ENCODE measurements at places on chromosomes 6 and 20.

DNA sequence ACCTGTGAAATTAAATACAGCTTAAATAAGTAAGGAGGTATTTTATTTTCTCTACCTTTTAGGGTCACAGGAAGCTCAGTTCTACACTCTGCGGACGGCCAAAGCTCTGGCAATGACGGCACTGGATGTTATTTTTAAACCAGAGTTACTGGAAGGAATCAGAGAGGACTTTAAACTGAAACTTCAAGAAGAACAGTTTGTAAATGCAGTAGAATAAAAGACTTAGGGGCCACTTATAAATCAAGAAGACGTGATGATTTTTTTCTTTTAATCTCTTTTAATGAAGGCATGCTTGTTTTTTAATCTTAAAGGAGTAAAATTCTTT lies 16.2 kb downstream of the PM20D2 start:
- no peak for DNase-seq

DNA sequence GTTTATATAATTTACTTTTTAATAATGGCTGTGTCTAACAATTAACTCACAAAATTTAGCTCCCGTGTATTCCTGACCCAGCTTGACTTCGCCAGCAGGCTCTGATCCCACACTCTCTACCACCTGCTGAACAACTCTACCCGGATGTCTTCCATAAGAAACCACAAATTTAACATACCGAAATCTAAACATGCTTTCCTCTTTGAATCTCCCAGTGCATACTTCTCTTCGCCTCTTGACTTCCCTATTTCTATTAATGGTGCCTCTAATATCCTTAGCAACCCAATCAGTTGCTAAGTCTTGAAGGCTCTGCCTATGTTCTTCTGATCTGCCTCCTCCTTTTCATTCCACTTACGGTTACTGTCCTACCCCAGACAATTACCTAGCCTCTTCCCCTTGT lies 4.6 kb upstream of the MYB start:
- DNase-seq = no peak

- no peak for DNase-seq
These were observed 2.0 kb downstream of the FGD2 start for GRCh38 chr6:37007340-37008043.

DNA sequence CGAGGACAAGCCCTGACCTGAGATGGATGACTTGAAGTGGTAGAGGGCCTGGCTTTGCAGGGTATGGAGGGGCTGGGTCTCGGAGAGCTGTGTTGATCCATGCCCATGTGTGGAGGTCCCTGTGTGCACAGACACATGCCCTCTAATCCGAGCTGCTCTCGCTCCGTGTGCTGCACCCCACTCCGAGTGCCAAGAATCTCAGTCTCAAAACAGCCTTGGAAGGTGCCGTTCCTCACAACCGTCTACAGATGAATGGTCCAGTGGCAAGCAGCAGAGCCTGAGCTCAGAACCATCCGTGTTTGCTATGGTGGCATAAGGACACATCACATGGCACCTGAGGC lies 92.4 kb downstream of the RAMACL start:
- DNase-seq = no peak

- DNase-seq = no peak
These were observed 440.0 kb downstream of the HAO1 start for GRCh38 chr20:7500231-7500663.

DNA sequence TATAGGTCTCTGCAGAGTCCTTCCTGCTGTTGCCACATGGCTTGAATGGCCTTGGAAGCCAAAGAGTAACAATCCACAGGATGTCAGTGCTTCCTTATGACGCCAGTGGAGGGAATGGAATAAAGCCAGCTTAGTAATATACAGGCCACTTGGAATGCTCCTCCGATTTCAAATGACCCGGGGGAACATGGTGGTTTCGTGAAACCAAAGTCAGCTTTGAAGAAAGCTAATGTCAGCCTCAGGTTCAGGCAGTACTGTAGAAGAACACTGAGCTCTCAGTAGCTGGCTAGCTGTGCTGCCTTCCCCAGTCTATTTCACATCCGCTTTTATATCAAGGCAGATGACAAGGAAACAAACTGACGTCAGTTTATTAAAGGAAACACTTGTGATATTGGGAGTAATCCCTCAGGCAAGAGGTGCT lies 189.1 kb downstream of the DTNBP1 start:
- DNase-seq = no peak

GRCh38 chr6:90449311-90449710 lies 137.6 kb downstream of the MAP3K7 start:
- DNase-seq = no peak

- no peak for DNase-seq
These were observed 26.1 kb downstream of the FARS2 start for GRCh38 chr6:5287205-5287965.

DNA sequence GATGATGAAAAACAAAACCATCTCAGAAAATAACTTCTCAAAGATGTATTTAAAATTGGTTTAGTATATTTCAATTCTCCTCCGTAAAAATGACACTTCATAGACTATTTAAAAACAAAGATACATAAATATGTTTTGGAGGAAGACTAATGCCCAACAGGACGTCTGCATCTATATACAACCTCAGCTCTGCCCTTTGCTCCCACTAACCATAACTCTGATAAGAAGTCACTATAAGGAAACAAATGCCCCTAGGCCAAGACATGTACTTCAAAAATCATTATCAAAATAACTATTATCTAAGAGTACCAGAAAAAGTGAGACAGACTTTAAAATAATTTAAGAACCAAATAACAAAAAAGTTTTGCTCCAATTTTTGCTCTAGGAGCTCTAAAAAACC lies 23.4 kb downstream of the PLAGL1 start:
- DNase-seq = no peak

- no peak for DNase-seq
These were observed 30.8 kb downstream of the DIDO1 start for GRCh38 chr20:62895539-62895938.

DNA sequence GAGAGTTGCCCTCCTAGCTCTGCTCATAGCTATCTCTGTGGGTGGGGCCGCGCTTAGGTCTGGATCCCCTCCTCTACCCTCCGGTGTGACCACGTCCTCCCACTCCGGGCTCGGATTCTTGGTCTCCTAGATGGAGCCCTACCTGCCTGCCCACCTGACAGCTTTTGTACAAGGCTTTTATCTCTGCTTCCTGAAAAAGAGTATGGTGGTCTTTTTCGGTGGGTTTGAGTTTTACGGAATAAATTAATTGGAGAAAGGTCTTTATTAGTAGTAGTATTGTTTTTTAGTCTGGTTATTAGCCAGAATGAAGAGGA lies 773 bp downstream of the SMAP1 start:
- no peak for DNase-seq

DNA sequence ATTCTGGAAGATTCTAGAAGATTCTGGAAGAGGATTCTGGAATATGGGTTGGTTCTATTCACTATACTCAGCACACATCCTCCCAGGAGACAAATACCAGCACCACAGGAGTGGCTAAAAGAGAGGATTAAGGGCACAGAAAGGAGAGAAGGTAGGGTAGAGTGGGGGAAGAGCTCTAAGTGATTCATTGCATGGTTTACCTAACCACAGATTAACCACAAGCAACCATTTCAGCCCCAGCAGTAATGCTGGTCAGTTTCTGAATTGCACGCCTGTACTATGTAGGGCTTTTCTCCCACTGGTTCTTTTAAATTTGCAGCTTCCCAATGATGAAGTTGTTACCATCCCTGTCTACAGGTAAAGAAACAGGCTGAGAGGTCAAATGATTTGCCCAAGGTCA lies 192.7 kb upstream of the PMEPA1 start:
- no peak for DNase-seq

GRCh38 chr6:84258866-84259265 lies 31.4 kb upstream of the CEP162 start:
- DNase-seq = no peak

- DNase-seq = no peak
These were observed 37.2 kb downstream of the CNKSR3 start for GRCh38 chr6:154473324-154473723.

DNA sequence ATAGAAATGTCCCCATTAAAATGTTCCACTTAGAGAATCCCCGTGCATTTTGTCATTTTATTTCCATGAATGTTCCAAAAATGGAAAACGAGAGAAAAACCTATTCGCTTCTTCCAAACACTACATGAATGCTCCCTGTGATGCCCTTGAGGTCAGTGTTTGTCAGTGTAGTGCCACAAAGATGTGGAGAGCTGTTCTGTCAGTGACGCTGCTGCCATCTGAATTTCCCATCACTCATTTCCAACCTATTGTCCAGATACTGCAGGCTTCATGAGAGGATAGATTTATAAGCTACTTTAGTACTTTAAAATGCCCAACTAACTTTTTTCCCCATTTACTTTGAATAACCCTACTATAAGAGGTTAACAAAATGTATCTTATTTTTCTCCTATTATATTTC lies 335.8 kb downstream of the CDKAL1 start:
- no peak for DNase-seq

GRCh38 chr6:1641343-1641885 lies 31.7 kb downstream of the FOXC1 start:
- DNase-seq = no peak

DNA sequence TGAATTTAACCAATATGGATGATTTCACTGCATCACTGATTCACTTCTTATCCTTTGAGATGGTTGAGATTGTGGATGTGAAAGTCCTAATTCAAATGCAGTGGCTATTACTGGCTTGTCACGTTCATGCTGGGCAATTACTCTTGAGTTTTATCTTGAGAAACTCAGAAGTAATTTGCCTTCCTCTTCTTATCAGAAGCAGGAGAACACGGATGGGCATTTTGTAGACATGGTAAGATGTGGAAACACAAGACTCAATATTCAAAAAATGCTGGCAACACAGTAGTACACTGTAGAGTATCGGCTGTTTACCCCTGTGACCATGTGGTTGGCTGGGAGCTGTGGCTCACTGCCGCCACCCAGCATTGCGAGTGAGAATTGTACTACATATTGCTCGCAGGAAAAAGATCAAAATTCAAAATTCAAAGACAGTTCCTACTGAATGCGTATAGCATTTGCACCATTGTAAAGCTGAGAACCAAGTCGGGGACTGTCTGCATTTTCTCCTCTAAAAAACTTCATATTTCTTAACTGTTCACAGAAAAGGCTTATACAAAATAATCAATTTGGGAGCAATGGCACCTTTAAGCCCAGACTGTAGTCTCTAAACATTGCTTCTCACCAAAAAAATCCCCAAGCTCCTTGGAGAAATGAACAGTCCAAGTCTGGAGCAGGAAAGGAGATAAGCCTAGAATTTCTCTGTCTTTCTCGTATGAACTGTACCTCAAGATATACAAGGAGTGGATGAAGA lies 61.9 kb upstream of the ELOVL5 start:
- DNase-seq = no peak

DNA sequence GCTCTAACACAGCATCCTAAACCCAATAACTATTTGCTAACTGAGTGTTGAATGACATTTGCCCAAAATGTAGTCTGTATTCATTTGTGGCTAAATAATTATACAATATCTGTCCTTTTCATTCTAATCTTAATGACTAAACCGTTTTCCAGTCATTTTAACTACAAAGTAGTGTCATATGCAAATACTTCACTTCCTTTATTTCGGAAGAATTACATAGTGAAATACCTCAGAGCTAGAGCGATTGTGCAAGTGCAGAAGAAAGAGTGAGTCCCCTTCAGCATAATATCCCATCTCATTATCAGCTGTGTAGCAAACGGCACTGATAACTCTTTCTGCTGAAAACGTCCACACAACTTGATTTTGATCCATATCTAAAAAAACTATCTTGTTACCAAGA lies 66.2 kb downstream of the ROS1 start:
- no peak for DNase-seq

DNA sequence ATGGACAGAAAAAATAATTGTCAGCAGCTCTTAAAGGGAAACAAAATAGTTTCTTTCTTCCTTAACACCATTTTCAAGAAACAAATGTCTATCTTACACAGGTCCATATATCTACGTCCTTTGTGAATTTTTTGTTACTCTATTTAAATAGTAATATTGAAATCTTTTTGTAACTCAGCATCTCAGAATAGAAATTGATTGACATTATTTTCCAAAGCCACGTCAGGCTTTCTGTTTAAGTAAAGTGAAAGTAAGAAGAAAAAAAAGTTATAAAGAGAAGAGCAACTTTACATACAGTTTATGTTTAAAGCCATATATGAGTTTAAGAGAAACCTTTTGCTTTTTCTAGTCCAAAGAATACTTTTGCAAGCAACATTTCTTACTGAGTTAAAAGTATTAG lies 402.9 kb upstream of the SOX4 start:
- DNase-seq = no peak

DNA sequence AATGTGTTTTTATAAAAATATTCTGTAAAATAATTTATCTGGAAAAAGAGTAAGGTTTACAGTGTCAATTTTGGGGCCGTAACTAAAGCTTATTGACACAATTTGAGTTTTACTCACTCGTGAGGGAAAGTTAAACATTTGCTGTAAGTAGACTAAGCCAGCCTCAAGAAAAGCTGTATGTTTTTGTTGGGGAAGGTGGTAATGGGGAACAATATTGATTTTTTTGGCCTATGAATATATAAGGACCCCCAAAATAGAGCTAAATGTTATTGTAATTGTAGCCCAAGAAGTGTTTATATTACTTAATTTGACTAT lies 1.4 kb downstream of the SENP6 start:
- no peak for DNase-seq

DNA sequence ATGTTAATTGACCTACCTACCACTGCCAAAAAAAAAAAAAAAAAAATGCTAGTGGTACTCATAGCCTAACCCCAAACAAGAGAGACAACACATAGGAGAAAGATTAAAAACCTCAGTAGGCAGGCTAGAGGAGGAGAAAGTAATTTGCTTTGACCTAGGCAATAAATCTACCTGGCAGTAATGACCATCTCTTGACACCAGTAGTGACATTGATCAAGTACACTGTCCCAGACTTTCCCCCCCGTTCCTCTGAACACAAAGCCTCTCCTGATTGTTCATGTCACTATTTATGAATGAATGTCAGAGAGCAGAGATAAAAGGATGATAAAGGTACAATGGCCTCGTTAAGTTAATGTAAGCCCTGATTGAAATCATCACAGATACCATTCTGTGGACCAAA lies 746.8 kb downstream of the CBLN4 start:
- no peak for DNase-seq

- no peak for DNase-seq
These were observed 9.9 kb downstream of the HAO1 start for GRCh38 chr20:7930343-7930742.

- DNase-seq = no peak
These were observed 38.6 kb downstream of the LMBRD1 start for GRCh38 chr6:69758214-69758613.

GRCh38 chr6:126761854-126762253 lies 356.6 kb upstream of the RSPO3 start:
- no peak for DNase-seq

GRCh38 chr6:168530653-168531071 lies 89.7 kb downstream of the SMOC2 start:
- peak; percentile 54 for DNase-seq

DNA sequence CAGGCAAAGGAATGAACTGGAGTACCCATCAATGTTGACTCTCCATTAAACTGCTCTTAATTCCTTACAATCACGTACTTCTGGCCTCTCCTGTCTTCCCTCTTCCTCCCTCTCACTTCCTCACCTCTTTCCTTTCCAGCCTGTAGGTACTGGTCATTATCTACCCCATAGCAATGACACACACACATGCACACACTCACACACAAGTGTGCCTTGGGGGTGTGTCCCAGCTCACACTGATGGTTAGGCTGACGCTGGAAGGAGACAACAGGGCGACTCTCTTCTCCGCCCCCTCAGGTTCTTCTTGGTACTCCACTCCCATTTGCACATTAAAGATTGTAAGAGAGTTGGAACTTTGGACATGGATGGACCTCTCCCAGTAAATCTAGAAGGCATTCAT lies 14.0 kb upstream of the SERPINB9 start:
- peak; percentile 25 for DNase-seq

GRCh38 chr20:37723668-37724067 lies 29.8 kb downstream of the CTNNBL1 start:
- no peak for DNase-seq

- DNase-seq = no peak
These were observed 10.2 kb downstream of the RNASET2 start for GRCh38 chr6:166946125-166946524.

All from osteocyte (in vitro differentiated cells).